ENCODE measurements at places on chromosomes 12 and 14.

- no peak for DNase-seq
Observed at GRCh38 chr12:71237128-71237527, 79.3 kb upstream of the TSPAN8 start.

DNA sequence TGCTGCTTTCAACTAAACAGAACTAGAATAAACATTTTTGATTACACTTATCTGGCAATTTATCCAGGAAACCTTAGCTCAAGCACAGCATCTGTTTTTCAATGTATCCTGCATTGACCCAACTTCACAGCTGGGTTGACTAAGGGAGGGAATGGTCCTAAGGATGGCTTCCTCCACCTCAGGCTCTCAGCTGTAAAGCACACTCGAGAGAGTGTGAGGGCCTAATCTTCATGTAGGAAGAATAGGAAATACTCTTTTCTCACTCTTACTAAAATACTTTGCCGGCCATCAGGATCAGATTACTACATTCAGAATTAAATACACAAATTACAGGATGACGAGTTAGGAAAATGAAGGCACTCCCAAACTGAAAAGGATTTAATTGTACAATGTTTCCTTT is 7.2 kb downstream of the SETD3 start:
- no peak for DNase-seq

- no peak for DNase-seq
Observed at GRCh38 chr12:56979628-56980027, 22.2 kb upstream of the RDH16 start.

GRCh38 chr12:64810831-64811230 is 13.6 kb upstream of the TBC1D30 start:
- no peak for DNase-seq

DNA sequence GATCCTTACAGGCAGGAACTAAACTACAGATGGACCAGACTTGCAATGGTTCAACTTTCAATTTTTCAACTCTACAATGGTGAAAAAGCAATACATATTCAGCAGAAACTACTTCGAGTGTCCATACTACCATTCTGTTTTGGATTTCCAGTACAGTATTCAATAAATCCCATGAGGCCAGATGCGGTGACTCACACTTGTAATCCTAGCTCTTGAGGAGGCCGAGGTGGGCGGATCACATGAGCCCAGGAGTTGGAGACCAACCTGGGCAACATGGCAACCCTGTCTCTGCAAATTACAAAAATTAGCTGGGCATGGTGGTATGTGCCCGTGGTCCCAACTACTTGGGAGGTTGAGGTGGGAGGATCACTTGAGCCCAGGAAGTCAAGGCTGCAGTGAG is 336.1 kb downstream of the MED13L start:
- DNase-seq = no peak

DNA sequence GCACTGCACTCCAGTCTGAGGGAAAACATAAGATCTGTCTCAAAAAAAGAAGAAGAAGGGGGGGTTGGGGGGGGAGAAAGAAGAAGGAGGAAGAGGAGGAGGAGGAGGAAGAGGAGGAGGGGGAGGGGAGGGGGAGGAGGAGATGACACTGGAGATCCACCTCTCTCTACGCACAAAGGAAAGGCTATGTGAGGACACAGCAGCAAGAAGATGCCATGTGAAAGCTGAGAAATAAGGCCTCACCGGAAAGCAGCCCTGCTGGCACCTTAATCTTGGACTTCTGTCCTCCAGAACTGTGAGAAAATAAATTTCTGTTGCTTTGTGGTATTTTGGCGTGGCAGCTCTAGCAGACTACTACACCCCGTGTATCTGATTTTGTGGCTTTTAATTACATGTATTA is 477.9 kb downstream of the MED13L start:
- no peak for DNase-seq

GRCh38 chr14:38197001-38197783 is 10.5 kb upstream of the SSTR1 start:
- no peak for DNase-seq

- no peak for DNase-seq
Observed at GRCh38 chr12:40105265-40105514, 691 bp downstream of the SLC2A13 start.

DNA sequence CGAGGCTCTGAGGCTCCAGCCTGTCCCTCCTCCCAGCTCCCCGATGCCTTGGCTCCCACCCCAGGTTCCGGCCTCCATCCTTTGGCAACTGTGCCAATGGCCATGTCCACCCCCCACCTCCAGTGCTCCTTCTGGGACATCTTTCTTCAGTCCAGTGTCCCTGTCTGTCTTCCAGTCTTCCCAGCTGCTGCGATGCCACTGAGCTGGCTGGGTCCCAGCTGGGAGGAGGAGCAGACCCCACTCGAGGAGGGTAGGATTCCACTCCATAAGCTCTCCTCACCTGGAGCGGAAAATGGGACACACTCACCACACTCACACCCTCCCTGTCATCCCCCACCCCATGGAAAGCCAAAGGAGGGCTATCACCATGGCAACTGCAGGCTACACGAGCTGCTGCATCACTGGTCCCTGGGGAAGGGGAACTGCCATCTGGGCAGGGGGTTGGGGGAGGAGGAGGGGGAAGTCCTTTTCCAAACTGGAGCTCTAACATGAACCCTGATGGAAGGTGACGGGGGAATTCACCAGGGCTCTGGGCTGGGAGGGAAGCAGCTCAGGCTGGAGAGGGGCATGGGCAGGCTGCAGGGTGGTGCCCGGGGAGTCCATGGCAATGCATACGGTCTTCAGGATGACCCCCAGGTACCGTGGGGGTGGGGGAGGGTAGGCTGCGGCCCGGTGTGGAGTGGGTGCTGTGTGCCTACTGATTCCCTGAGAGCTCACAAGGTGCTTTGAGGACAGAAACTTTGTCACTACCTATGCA is 94.3 kb downstream of the LRRC74A start:
- DNase-seq = no peak

GRCh38 chr14:72907886-72908285 is 14.0 kb upstream of the DPF3 start:
- no peak for DNase-seq

- DNase-seq = no peak
Observed at GRCh38 chr12:25531502-25532052, 21.5 kb downstream of the LMNTD1 start.

GRCh38 chr12:109893261-109893995 is 6.6 kb upstream of the TCHP start:
- no peak for DNase-seq

DNA sequence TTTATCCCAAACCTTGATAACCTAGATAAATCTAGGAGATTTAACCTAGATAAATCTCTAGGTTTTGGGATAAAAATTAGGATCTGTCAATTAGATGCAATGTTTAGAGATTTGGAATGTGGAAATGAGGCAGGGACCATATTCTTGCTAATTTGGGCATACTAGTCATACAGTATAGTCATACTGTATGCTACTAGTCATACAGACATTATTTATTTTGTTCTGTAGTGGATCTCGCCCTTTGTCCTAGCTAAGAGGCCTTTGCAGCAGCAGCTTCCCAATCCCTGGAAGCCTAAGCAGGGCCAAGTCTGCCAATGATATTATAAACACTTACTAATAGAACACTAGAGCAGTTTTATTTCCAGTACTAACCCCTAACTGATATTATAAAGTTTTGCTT is 136.4 kb downstream of the CEP128 start:
- DNase-seq = no peak

GRCh38 chr12:28885928-28886327 is 263.1 kb upstream of the FAR2 start:
- no peak for DNase-seq

GRCh38 chr12:131675126-131676080 is 35.5 kb upstream of the SFSWAP start:
- no peak for DNase-seq

DNA sequence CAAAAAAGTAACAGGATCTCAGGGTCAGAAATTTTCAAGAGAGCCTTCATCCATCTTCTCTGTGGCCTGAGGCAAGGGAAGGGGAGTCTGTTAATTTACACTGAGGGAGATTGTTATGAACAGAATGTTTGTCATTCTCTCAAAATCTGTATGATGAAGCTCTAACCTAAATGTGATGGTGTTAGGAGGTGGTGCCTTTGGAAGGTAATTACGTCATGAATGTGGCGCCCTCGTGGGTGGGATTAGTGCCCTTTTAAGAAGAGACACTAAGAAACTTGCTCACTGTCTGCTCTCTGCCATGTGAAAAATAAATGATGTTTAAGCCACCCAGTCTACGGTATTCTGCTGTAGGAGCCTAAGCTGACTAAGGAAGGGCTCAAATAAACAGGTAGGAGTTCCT is 521.6 kb downstream of the SNAPC1 start:
- no peak for DNase-seq

DNA sequence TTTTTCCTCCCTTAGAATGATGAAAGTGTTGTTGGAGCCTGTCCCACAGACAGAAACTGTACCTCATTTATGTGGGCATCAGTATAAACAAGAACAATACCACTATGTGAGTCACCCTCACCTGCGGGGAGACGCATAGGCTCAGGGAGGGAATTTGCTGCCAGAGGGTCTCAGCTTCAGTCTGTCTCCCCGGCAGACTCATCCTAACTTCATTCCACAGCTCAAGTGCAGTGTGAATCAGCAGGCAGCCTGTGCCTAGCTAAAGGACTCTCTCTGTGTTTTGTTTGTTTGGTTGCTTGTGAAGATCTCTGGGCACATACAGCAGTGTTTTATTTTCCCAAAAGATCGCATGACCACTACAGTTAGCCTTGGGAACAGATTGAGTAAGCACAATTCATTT is 98.9 kb downstream of the PRKCH start:
- DNase-seq = no peak

DNA sequence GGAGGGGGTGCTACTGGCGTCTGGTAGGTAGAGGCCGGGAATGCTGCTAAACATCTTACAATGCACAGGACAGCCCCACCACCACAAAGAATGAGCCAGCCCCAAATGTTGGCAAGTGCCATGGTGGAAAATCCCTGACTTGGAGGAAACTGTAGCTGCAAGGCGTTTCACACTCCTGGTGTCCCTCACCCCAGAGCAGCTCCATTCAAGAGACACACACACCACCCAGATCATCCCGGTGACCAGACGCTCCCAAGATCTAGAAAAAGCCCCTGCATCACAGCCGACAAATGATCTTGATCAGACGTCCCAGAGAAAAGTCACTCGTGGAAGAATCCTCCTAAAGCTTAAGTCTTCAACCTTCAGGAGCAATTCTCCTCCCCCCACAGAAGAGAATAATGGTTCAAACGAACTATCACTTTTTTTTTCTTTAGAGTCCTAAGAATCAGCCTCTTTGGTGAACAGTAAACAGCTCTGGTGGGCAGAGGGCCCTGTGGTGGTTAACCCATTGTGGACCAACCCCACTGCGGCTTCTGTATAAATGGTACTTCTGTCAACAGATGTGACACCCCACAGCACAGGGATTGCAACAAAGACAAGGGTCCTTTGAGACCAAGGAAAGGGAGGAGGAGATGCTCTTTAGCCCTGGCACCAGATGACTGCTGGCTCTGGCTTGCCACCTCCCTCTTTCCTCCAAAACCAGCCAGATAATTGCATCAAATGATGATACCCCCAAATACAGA is 2.7 kb downstream of the GLTP start:
- peak; percentile 37 for DNase-seq

GRCh38 chr12:101470939-101471338 is 4.2 kb upstream of the SPIC start:
- no peak for DNase-seq

DNA sequence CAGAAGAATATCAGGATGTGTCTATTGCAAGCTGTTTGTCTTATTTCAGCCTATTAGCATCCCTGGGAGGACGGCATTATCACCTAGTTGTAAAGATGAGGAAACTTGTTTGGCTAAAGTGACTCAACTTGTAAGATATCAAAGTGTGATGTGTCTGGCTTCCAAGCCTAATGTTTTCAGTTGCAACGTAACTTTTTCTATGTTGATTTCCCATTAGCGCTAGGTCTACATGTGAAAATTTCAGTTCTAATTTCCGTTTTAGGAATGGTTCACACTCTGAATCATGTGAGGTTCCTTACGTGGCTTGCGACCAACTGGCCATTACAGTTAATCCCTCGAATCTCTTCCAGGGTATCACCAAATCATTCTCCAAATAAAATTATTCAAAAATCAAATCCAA is 58.0 kb downstream of the LLPH start:
- no peak for DNase-seq

DNA sequence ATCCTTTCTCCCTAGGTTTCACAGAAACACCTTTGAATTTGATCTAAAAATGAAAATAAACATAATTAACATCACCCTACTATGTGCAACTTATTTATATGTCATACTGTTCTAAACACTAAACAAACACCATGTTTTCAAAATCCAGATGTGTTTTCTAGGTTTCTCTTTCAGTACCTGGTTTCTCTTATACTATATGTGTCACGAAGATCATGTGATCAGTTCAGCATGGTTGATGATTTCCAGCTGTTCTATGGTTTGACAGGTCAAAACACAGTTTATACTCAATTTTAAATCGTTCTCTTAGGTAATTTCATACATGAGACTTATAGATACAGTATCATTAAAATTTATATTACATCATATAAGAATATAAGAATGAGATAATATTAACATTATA is 373.1 kb downstream of the SOX5 start:
- no peak for DNase-seq

- DNase-seq = no peak
Observed at GRCh38 chr12:119202544-119202943, 23.8 kb downstream of the HSPB8 start.

DNA sequence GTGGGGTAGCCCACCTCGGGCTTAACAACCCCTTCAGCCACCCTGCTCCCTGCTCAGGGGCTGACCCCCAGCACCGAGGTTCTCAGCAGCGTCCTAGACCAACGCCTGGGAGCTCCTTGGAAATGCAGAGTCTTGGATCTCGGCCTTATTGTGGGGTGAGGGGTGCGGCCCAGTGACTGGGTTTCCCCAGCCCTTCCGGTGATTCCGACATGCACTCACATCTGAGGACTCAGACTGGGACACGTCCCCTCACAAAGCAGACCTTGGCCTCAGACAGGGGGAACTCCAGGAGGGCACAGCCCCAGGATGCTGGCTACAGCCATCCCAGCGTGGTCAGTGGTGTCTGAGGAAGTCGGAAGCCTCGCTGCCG is 117.7 kb downstream of the RFLNA start:
- no peak for DNase-seq

GRCh38 chr12:31316891-31317290 is 9.1 kb downstream of the SINHCAF start:
- DNase-seq = no peak

GRCh38 chr14:69948351-69948750 is 69.1 kb downstream of the SMOC1 start:
- DNase-seq = no peak

DNA sequence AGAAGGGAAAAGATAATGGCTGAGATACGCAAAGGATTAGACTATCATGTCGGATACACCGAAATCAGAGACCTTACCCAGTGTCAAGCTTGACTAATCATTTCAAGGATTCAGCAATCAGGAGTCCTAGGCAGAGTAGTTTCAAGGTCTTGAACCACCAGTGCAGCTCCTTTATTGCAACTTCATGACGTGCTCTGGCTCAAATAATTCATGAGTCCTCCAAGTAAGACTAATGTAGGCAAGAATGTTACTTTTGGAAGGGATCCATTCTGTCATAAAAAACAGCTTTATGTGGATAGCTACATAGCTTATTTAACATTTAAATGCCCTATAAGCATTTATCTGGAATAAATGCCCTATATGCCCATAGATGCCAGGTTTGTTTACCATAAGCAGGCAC is 123.2 kb downstream of the LMO3 start:
- DNase-seq = no peak

Measured in nucleus accumbens (tissue), 56 donors.